Epithelial cell of proximal tubule (primary cell): ENCODE measurements at places on chromosomes 4 and X. TPM values are rescaled to one million over a fixed set of nuclear protein-coding genes. Genes with fewer than 3 reads are reported as not detected.

Gene SPATA4
- not detected in 2 replicates for total RNA-seq

Gene CT45A2
- total RNA-seq = not detected in 2 replicates

Gene ARAP2
- 8.7 and 10.1 TPM in 2 replicates for total RNA-seq

Gene BRS3
- total RNA-seq = not detected in 2 replicates

Gene XK
- 0.63 and 1.4 TPM in 2 replicates for total RNA-seq

Gene CNKSR2
- 1.4 and 3.4 TPM in 2 replicates for total RNA-seq

Gene CXCL1
- 100 and 158 TPM in 2 replicates for total RNA-seq

Gene CCDC110
- 0.07 and 0.46 TPM in 2 replicates for total RNA-seq

Gene CT45A10
- not detected in 2 replicates for total RNA-seq

Gene MAGEC3
- total RNA-seq = not detected in 2 replicates

Gene EGF
- total RNA-seq = 0.36 and 0.46 TPM in 2 replicates

Gene DBET
- total RNA-seq = not detected in 2 replicates

Gene L1CAM
- total RNA-seq = 35.7 and 62.1 TPM in 2 replicates

Gene HAUS7
- 24.3 and 57.0 TPM in 2 replicates for total RNA-seq

Gene CYLC1
- not detected in 2 replicates for total RNA-seq

Gene EVC2
- 4.8 and 9.3 TPM in 2 replicates for total RNA-seq
